ENCODE measurements at places on chromosomes 7 and 10.
A peak's percentile ranks its signal among the peaks of the same experiment; 100 is the strongest.

GRCh38 chr10:101226491-101227428 lies 2.5 kb downstream of the LBX1 start:
- DNase-seq: peak; percentile 48

DNA sequence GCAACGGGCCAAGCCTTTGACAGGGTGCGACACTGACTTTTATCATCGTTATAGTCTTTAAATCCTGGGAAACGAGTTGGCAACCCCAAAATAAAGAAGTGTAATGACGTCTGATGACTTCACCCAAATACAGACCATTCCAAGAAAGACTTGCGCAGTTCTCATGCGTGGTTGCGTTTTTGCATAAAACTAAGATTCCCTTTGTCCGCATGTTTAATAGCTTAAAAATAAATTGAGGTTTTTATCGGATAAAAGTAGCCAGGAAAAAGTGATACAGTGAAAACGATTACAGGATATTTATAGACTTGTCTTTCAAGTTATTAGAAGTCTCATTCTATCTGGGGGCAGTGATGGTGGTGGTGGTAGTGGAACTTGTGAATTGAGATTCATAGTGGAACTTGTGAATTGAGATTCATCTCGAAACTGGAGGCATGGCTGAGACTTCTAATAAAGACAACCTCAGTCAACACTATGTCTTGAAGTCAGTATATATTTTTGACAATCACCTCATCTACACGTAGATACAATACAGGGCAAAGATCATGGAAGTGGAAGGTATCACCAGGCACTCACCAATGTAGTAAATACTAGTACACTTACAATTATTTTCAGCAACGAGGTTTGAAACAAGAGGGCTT lies 1.2 kb upstream of the NAMPT start:
- no peak for DNase-seq

GRCh38 chr7:156659961-156660360 lies 19.4 kb downstream of the RNF32 start:
- DNase-seq: no peak

- DNase-seq: no peak
These were observed 133.1 kb upstream of the EEPD1 start for GRCh38 chr7:36019980-36020379.

DNA sequence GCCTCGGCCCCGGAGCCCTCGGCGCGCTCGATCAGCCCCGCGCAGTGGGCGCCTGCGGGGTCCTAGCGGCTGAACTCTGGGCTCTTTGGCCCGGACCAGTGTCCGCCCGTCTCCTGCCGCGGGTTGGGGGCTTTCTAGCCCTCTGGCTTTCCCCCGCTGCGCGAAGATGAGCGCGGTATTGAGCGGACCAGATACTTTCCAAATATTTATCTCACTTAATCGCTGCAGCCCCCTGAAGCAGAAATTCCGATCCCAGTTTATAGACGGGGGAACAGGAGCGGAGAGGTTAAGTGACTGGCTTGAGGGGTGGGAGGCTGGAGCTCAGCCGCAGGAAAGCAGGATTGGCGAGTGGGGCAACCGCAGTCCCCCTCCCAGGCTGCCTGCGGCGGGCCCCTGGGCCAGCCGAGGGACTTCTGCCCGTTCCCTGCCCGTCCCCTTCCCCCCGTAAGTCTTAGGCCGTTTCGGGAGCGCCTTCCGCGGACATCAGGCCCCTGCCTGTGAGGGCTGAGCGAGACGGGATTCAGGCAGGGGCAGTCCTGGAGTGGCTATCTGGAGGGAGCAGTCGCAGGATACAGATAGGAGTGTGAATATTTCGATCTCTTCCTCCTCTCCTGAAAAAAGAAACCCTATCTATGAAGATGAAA lies 565 bp downstream of the STRIP2 start:
- DNase-seq: peak; percentile 42

GRCh38 chr7:34064519-34065158 lies 159.3 kb downstream of the BMPER start:
- DNase-seq: no peak
